Suppressor macrophage treated with lipopolysaccharide for 1 hour (primary cell): ENCODE measurements at places on chromosomes 12 and 14.

DNA sequence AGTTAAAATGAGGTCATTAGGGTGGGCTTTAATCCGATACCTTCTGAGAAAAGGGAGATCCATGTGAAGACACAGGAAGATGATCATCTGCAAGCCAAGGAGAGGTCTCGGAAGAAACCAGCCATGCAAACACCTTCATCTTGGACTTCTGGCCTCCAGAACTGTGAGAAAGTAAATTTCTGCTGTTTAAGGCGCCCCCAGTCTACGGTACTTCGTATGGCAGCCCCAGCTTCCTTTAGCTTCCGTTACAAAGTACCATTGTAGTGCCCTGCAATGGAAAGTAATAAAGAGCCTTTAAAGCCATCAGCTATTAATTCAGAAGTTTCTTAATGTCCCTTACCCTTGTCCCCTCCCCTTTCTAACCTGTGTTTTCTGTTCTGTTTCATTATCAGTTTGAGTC lies 308.1 kb downstream of the AACS start:
- DNase-seq = no peak

DNA sequence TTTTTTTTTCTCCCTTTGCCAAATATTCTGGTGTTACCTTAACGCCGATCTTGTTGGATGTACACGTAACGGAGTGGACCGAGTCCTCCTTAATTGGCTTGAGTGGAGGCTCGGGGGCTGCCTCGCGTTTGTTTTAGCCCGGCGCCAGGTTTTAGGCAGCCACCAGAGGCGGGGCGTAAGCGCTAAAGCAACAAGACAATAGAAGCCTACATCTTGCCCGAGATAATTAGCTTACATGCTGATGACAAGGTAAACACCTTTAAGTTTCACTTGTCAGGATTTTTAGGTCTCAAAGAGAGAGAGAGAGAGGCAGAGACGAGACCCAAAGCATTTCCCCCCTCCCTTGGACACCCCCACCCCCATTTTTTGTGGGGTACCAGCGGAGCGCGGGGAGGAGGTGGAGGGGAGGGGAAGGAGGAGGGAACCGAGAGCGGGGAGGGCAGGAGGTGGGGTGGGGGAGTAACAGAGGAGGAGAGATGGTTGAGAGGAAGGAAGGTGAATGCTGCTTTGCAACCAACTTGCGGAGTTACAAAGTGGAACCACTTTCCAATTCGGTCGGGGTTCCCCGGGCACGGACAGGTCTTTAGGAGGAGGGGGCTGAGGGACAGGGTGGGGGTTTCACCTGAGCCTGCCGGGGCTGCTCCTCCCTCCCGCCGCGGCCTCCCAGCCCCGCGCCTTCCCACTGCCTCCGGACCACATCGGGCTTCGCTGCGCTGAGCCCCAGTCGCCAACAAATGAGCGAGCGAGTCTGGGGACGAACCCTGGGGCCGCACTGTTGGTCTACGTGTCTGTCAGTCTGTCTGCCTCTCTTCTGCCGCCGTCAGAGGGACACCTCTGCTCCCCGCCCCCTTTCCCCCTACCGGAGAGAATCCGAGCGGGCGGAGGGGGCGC lies at the start of gene NKX2-1:
TSS of gene NKX2-1 (minus strand) at position 802 of the 891 bp plus-strand sequence. CDS start at position 699, 103 bp downstream.
- DNase-seq = no peak

DNA sequence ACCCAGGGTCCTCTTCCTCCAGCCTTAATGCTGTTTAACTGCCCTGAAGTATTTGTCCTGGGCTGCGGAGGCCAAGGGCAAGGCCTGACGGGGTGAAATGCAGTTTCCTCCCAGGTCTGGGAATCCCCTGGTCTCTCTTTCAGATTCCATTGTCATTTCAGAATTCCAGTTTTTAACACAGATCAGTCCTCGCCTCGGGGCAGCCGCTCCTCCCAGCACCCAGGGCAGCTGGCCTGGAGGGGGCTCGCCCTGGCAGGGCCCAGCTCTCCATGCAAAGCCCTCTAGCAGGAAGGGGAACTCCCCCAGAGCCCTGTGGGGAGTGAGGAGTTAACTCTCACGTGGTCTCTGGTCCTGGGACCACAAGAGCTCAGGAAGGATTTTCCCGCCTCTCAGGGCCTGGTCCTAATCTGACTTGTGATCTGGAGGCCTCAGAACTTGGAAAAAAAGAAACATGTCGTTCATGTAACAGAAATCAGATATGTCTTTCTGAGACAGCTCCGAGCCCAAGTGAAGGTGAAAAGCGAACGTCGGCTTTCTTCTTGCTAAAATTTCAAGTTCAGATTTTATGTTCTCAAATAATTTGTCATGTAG lies 265.6 kb upstream of the SFSWAP start:
- DNase-seq = no peak

GRCh38 chr12:109393437-109394345 lies 46.0 kb downstream of the MYO1H start:
- peak; percentile 68 for DNase-seq

- DNase-seq = no peak
Measured at GRCh38 chr12:124501112-124501561, 66.3 kb downstream of the NCOR2 start.

DNA sequence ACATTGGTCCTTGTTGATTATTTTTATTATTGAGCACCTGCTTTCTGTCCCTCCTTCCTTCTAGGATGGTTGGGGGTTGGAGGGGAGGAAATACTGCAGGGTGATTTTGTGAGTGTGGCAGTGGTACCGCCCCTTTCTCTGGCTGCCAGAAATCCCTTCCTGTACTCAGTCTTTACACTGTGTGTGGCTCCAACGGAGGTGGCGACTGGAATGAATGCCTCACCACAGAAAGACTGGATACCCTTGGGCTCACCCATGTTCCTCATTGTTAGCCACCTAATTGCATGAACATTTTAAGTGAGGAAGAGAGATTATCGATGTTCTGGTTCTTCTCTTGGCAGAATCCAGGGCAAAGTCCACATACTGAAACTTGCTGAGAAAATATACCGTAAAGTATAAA lies 272.0 kb upstream of the E2F7 start:
- no peak for DNase-seq

GRCh38 chr12:116852303-116852702 lies 28.9 kb downstream of the HRK start:
- no peak for DNase-seq

GRCh38 chr14:60092526-60092920 lies 800 bp downstream of the PCNX4 start:
- peak; percentile 22 for DNase-seq

GRCh38 chr12:115199831-115200230 lies 515.9 kb upstream of the TBX3 start:
- no peak for DNase-seq

DNA sequence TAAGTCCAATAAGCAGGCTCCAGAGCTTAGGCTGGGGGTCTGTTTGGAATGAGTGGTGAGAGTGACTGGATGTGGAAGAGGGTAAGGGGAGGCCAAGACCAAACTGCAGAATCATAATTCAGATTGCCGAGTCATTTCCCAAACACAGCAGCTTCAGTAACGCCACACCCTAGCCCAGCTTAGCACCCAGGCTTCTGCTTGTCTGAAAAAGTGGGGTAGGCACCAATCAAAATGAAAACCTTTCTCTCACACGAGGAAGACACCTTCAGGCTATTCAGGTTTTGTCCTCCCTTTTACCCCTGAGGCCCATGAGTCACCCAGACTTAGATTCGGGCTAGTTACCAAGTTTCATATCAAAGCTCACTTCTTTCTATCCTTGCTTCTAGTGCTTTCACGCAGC lies 306.1 kb downstream of the DAD1 start:
- DNase-seq = no peak
